Breast epithelium (tissue), 4 donors: ENCODE measurements at places on chromosomes 4 and X.
A peak's percentile ranks its signal among the peaks of the same experiment; 100 is the strongest.

- no peaks in the 10 kb centered on the region for H3K4me1 ChIP-seq
- no peaks in the 10 kb centered on the region for H3K27me3 ChIP-seq
- no peak for DNase-seq
- H3K4me3 ChIP-seq = no peak overlapping the region
- no peaks in the 10 kb centered on the region for H3K36me3 ChIP-seq
- no peak overlapping the region for H3K27ac ChIP-seq
These were observed 31.4 kb downstream of the RGS12 start for GRCh38 chr4:3324093-3324815.

- no peaks in the 10 kb centered on the region for H3K36me3 ChIP-seq
- H3K4me3 ChIP-seq = peak overlapping the region; percentile 11
- peaks cover 6% of the 10 kb centered on the region for H3K4me1 ChIP-seq
- no peak for DNase-seq
These were observed 423 bp downstream of the CRMP1 start for GRCh38 chr4:5892323-5893003.

DNA sequence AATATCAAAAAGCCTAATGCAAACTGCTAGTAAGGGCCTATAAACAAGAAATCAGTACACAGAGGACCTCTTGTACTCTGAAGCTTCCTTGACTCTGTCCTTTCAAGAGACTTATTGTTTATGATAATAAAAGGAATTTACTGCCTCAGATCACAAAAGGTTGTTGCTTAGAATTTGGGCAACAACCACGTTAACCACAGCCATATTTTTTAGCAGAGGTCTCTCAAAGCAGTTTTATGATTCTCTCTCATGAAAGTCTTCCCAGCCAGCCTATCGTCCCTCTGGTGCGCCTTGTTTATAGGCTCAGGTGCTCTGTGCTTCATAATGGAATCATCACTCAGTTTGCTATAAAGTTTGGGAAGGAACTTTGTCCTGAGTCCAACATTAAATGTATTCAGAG, 270.6 kb downstream of the RCHY1 start:
- H3K4me3 ChIP-seq = no peak overlapping the region
- no peaks in the 10 kb centered on the region for H3K36me3 ChIP-seq
- H3K27me3 ChIP-seq = no peaks in the 10 kb centered on the region
- DNase-seq = no peak

- no peaks in the 10 kb centered on the region for H3K36me3 ChIP-seq
- peak overlapping the region; percentile 43 for H3K4me3 ChIP-seq
- DNase-seq = no peak
- H3K27ac ChIP-seq = no peak overlapping the region
These were observed 52.1 kb downstream of the NPY5R start for GRCh38 chr4:163395758-163396157.

- no peak for DNase-seq
- H3K27me3 ChIP-seq = peaks cover 8% of the 10 kb centered on the region
- H3K4me1 ChIP-seq = no peaks in the 10 kb centered on the region
- no peak overlapping the region for H3K27ac ChIP-seq
- H3K36me3 ChIP-seq = no peaks in the 10 kb centered on the region
These were observed 460.7 kb upstream of the RPS6KA3 start for GRCh38 chrX:20727447-20727846.

GRCh38 chr4:61958591-61958990, 758.5 kb downstream of the ADGRL3 start:
- no peak overlapping the region for H3K27ac ChIP-seq
- no peak for DNase-seq
- H3K4me1 ChIP-seq = no peaks in the 10 kb centered on the region

DNA sequence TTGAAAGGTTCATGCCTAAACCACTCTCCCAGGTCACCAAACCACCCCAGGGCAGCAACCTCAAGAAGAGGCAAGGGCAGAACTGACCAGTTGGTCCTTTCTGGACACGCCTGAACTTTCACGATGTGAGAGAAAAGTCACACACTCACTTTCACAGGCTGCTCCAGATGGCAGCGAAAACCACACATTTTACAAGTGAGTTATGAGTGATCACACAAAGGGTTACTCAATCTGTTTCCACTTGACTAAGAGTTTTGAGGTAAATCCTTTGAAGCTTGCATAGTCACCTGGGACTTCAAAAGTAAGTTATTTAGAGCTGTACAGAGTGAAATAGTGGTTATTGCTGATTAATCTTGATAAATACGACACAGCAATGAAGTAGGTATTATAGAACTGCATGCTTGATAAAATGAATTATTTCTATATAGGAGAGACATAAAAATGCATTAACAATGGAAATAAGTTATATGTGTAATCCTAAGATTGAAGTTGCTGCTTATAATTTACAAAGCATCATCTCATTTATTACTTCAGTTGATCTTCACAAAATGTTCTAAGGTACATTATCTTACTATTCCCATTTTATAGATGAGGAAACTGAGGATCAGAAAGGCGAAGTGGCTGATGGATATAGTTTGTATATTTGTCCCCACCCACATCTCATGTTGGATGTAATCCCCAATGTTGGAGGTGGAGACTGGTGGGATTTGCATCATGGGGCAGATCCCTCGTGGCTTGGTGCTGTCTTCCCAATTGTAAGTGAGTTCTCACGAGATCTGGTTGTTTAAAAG, 103.0 kb upstream of the KLF3 start:
- H3K36me3 ChIP-seq = no peaks in the 10 kb centered on the region
- no peak overlapping the region for H3K4me3 ChIP-seq
- no peak for DNase-seq
- H3K4me1 ChIP-seq = no peaks in the 10 kb centered on the region
- no peak overlapping the region for H3K27ac ChIP-seq
- H3K27me3 ChIP-seq = no peaks in the 10 kb centered on the region

- H3K27me3 ChIP-seq = no peaks in the 10 kb centered on the region
- DNase-seq = no peak
- H3K27ac ChIP-seq = no peak overlapping the region
- H3K36me3 ChIP-seq = no peaks in the 10 kb centered on the region
- no peak overlapping the region for H3K4me3 ChIP-seq
- H3K4me1 ChIP-seq = no peaks in the 10 kb centered on the region
These were observed 132.1 kb upstream of the LDB2 start for GRCh38 chr4:17030543-17030942.
